Activated CD4-positive, alpha-beta T cell treated with anti-CD3 and anti-CD28 coated beads, Interleukin-2, amount 10 ng/mL, durations not matched to agents 7 days and 5 days (primary cell): ENCODE measurements at places on chromosomes 2 and 18. TPM values are rescaled to one million over a fixed set of nuclear protein-coding genes. Genes with fewer than 3 reads are reported as not detected.

DNA sequence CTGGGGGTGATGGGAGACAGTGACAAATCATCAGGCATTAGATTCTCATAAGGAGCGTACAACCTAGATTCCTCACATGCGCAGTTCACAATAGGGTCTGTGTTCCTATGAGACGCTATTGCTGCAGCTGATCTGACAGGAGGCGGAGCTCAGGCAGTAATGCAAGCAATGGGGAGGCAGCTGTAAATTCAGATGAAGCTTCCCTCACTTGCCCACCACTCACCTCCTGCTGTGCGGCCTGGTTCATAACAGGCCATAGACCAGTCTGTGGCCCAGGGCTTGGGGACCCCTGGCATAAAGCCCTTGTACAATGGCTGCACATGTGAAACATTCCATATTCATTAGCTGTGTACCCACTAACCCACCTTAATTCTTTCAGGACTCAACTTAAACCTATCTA lies 18.0 kb downstream of the NMUR1 start:
- DNase-seq = no peak
- H3K27me3 ChIP-seq = no peaks in the 10 kb centered on the region
- no peak overlapping the region for H3K27ac ChIP-seq
- H3K4me3 ChIP-seq = peak overlapping the region; percentile 7
- H3K36me3 ChIP-seq = no peaks in the 10 kb centered on the region
- peaks cover 24% of the 10 kb centered on the region for H3K4me1 ChIP-seq

GRCh38 chr2:19139386-19139785 lies 219.0 kb downstream of the OSR1 start:
- no peaks in the 10 kb centered on the region for H3K27me3 ChIP-seq
- no peaks in the 10 kb centered on the region for H3K36me3 ChIP-seq
- no peak overlapping the region for H3K27ac ChIP-seq
- no peak overlapping the region for H3K4me3 ChIP-seq
- no peak for DNase-seq
- no peaks in the 10 kb centered on the region for H3K4me1 ChIP-seq

DNA sequence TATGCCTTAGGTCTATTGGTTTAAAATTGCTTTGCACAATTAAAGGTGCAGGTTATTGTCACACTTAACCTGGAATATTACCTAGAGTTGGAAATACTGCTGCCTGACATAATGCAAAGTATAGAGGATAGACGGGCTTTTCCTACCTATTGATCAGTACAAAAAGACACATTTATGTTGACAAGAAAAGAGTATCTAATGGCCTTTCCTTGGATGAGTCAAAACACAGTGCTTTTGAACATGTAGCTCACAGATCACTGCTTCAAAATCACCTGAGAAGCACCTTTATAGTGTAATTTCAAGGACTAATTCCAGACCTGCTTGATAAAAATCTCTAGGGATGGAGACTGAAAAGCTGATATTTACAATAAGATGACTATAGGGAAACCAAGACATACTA lies 262.8 kb downstream of the DCC start:
- no peak for DNase-seq
- H3K4me1 ChIP-seq = no peaks in the 10 kb centered on the region
- no peak overlapping the region for H3K27ac ChIP-seq
- no peak overlapping the region for H3K4me3 ChIP-seq

DNA sequence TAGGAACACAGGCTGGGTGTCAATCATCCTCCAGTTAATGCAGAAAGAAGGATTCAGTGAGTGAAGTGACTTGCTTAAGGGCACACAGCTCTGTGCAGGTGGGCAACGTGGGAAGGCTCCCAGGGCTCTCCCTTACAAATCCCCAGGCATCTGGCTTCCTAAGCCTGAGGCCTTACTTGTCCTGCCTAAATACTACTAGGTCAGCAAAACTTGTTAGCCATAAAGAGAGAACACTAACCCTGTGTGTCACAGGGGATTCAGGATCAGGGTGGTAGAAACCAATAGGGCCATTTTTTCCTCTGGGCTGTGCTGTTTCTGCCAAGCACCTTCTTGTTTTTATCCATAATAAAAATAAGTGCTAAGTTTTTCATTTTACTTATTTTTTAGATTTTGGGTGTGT lies 55.0 kb downstream of the GATA6 start:
- peaks cover 2% of the 10 kb centered on the region for H3K27me3 ChIP-seq
- H3K4me1 ChIP-seq = peaks cover 5% of the 10 kb centered on the region
- DNase-seq = no peak
- no peak overlapping the region for H3K4me3 ChIP-seq

DNA sequence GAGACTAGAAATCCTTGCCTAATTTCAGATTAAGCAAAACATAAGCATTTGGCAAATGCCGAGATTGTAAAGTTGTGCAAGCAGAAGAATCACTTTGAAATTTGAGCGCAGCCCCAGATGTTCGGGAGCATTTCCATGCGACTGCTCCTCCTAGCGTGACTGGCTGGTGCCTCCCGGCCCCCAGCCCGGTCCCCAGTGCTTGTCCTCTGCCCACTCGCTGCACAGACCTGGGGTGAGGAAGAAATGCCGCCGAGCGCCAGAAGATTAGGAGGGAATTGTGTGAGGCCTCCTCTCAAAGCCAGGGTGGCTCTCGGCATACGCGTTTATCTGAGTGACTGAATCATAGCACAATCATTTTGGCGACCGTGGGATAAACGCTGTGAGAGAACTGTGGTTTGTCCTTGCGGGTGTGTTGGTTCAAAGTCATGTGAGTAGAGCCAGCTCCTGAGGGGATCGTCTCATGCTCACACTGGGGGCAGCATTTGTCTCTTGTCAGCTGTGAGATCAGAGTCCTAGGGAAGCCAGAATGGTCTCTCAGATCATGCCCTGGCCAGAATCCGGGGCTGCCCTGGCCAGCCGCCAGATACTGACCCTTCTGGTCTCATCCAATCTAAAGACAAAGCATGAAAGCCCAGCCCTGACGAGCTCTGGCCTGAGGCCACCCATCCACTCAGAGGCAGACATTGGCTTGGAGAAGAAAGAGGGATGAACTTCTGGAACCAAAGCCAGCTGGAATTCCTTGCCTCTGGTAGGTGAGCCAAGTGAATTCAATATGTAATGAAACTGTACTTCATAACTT lies 189.3 kb downstream of the SH3RF3 start:
- no peaks in the 10 kb centered on the region for H3K36me3 ChIP-seq
- DNase-seq = no peak
- H3K27ac ChIP-seq = no peak overlapping the region

GRCh38 chr2:156589381-156590079 lies 153.4 kb downstream of the GPD2 start:
- H3K4me3 ChIP-seq = no peak overlapping the region
- no peak overlapping the region for H3K27ac ChIP-seq
- peak; percentile 35 for DNase-seq
- H3K36me3 ChIP-seq = no peaks in the 10 kb centered on the region

THSD7B gene
- total RNA-seq = not detected
